ENCODE measurements at places on chromosomes 11 and 22.

- no peak for DNase-seq
These were observed 29.0 kb downstream of the GLYATL1 start for GRCh38 chr11:58968251-58968711.

DNA sequence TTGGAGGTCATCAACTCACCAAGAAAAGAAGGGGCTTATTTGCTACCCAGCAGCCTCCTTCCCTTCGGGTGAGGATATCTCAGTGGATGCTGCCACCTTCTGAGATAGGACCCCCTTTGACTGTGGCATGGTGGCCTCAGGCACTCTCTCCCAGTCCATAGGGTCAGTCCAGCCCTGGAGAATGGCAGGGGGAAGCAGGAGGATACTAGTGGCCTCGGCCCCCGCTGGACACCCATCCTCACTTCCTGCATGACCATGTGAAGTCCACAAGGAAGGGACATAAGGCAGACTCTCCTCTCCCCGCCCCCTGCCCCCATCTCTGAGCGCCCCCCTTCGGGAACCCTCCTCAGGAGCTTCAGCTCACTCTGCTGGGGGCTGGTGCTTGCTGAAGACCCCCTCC is 24.4 kb downstream of the TPBGL start:
- no peak for DNase-seq

DNA sequence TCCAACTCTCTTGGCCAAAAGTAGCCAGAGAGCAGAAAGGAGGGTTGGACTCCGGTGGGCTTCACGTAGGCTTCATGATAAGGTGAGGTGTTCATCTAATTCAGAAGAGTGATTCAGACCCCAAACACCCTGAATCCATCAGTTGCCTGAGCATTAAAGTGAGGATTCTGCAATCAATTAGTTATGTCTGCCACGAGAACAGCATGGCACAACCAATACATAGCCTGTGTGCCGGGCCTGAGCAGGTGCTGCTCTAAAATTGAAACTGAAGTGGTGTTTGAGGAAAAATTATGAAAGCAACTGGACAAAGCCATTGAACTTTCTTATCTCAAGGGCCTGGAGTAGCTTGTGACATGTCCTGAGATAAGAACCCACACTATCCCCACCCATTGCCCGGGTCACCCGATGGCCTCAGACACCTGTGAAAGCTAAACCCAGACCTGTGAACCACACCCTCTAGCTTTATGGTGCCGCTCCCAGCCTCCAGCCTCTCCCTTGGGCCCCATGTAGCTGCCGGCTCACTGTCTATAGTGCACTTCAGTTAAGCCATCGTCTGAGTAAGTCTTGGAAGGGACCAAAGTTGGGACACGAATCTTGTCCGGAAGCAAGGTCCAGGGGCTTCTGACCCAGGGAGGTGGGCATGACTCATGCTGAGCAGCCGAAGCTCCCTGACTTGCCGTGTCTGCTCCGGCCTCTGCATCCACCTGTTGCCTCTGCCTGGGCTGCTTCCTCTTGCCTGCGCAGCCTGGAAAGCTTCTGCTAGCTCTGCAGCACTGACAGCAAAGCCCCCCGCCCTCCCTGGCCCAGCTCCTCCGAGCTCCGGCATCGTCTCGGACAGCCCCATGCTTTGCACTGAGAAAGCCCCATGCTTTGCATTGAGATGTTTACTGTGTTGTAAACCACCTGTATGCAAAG is 5.7 kb upstream of the MYEOV start:
- no peak for DNase-seq

GRCh38 chr11:33722590-33723234 is 13.5 kb downstream of the CD59 start:
- DNase-seq = no peak
